ENCODE measurements at places on chromosomes 4 and X. TPM values are rescaled to one million over a fixed set of nuclear protein-coding genes. Genes with fewer than 3 reads are reported as not detected.
A peak's percentile ranks its signal among the peaks of the same experiment; 100 is the strongest.

DNA sequence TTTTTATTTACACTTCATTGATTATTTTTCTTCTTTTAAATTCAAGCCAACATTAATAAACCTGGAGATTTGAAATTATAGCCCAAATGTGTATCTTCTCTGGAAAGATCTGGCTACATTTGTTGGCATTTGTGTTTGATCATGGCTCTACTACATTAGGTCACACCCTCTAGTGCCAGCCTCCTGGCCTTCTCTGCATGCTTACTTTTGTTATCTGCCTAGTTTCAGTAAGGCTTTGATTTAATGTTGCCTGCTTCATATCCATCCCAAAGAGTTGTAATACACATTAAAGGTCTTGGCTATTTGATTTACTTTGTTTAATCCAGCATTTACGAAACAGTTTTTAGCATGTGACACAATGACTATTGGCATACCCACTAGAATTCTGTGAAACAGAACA is 224.5 kb downstream of the TRAM1L1 start:
- H3K27me3 ChIP-seq: no peaks in the 10 kb centered on the region
- H3K4me3 ChIP-seq: no peak overlapping the region
- DNase-seq: no peak
- no peaks in the 10 kb centered on the region for H3K4me1 ChIP-seq
- no peaks in the 10 kb centered on the region for H3K36me3 ChIP-seq

- no peak for DNase-seq
- H3K4me3 ChIP-seq: no peak overlapping the region
- no peaks in the 10 kb centered on the region for H3K27me3 ChIP-seq
- no peaks in the 10 kb centered on the region for H3K36me3 ChIP-seq
- H3K4me1 ChIP-seq: no peaks in the 10 kb centered on the region
Measured at GRCh38 chrX:47723689-47724088, 64.7 kb upstream of the UXT start.

DNA sequence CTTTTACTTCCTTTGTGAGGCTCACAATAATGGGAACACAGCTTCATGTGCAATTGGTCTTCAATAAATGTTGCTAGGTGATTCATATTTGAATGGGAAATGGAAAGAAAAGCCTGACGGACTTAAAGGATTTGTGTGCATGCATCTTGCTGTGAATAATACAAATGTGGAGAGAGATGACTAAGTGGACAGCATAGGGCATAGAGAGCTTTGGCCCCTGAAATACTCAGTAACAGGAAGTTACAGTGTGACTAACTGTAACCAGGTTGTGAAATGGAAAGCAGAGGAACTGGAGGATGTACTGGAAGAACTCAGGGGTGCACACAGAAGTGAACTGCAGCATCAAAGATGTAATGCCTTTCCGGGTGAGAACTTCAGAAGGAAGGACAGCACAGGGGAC is 206.7 kb downstream of the MGST2 start:
- H3K4me3 ChIP-seq: peak overlapping the region; percentile 9
- no peaks in the 10 kb centered on the region for H3K27me3 ChIP-seq
- no peaks in the 10 kb centered on the region for H3K36me3 ChIP-seq
- H3K27ac ChIP-seq: peak overlapping the region; percentile 52
- peaks cover 5% of the 10 kb centered on the region for H3K4me1 ChIP-seq

GRCh38 chr4:186082221-186082620 is 13.3 kb downstream of the TLR3 start:
- no peak overlapping the region for H3K4me3 ChIP-seq
- no peak for DNase-seq
- H3K36me3 ChIP-seq: no peaks in the 10 kb centered on the region
- H3K4me1 ChIP-seq: no peaks in the 10 kb centered on the region
- H3K27me3 ChIP-seq: no peaks in the 10 kb centered on the region

DNA sequence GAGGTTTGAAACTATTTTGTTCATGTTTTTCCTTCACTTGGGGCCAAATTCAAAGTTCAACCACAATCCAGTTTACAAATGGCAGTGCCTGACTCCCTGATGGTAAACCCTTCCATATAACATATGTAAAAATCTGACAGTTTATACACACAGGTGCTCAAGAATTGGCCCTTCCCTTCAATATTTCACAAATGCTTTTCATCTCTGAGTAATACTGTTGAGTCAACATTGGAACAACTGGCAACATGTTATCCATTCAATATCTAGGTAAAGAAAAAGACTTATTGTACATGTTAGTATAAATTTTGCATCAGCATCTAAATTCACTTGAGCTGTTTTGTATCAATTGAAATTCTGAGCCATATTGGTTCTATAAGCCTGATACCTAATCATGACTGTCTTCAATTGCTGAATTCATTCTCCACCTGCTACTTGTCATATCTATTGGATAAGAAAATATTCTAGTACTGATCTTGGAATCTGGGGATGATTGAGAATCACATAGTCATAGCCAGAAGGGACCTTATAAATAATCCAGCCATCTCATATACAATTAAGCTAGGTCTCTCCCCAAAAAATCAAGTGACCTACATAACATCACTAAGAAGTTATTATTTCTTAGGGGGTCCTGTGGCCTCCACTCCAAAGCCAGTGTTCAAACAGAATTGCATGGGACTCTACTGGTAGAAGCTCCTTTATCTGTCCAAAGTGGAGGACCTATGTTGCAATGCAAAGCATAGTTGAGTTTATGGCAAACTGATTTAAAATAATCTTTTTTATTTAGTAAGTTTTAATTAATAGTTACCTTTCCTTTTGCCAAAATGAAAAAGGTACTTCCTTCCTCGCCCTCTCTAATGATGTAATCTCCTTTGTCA is 61.9 kb downstream of the PRKG2 start:
- H3K4me1 ChIP-seq: no peaks in the 10 kb centered on the region
- no peak overlapping the region for H3K4me3 ChIP-seq
- H3K27me3 ChIP-seq: no peaks in the 10 kb centered on the region
- no peaks in the 10 kb centered on the region for H3K36me3 ChIP-seq

DNA sequence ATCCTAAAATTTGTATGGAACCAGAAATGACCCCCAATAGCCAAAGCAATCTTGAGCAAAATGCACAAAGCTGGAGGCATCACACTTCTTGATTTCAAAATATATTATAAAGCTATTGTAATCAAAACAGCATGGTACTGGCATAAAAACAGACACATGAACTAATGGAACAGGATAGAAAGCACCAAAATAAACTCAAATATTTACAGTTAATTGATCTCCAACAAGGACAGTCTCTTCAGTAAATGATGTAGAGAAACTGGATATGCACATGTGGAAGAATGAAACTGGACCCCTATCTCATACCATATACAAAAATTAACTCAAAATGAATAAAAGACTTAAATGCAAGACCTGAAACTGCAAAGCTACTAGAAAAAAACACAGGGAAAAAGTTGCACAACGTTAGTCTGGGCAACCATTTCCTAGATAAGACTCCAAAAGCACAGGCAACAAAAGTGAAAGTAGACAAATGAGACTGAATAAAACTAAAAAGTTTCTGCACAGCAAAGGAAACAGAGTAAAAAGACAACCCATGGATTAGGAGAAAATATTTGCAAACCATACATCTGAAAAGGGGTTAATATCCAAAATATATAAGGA is 64.9 kb downstream of the CD99L2 start:
- H3K36me3 ChIP-seq: no peaks in the 10 kb centered on the region
- no peak overlapping the region for H3K27ac ChIP-seq
- no peak for DNase-seq
- no peaks in the 10 kb centered on the region for H3K4me1 ChIP-seq
- H3K27me3 ChIP-seq: no peaks in the 10 kb centered on the region

- H3K36me3 ChIP-seq: no peaks in the 10 kb centered on the region
- H3K27ac ChIP-seq: no peak overlapping the region
- no peak overlapping the region for H3K4me3 ChIP-seq
- no peaks in the 10 kb centered on the region for H3K4me1 ChIP-seq
- DNase-seq: no peak
Measured at GRCh38 chrX:34584781-34585180, 72.3 kb downstream of the TMEM47 start.

DNA sequence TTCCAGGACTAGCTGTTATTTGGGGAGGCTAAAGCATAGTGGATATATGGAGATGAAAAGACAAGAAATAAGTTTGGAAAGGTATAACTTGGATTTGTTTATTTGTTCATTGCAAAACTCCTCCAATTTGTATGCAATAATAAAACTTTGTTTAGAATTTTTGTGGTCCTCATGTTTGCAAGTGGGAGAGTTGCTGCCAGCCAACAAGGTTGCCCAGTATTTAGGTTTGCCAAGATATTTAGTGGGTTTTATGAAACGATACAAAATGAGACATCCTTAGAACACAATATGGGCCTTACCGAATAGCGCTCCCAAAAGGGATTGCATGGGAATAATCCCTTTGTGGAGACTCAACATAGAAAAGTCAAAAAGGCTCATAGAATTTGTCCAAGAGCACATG is 162.1 kb downstream of the INPP4B start:
- no peaks in the 10 kb centered on the region for H3K27me3 ChIP-seq
- H3K4me1 ChIP-seq: no peaks in the 10 kb centered on the region
- H3K4me3 ChIP-seq: no peak overlapping the region
- H3K27ac ChIP-seq: no peak overlapping the region
- H3K36me3 ChIP-seq: no peaks in the 10 kb centered on the region

GRCh38 chr4:187208651-187209050 is 485.0 kb upstream of the FAT1 start:
- H3K4me1 ChIP-seq: no peaks in the 10 kb centered on the region
- no peaks in the 10 kb centered on the region for H3K36me3 ChIP-seq
- no peak overlapping the region for H3K4me3 ChIP-seq
- no peak overlapping the region for H3K27ac ChIP-seq
- no peaks in the 10 kb centered on the region for H3K27me3 ChIP-seq

DNA sequence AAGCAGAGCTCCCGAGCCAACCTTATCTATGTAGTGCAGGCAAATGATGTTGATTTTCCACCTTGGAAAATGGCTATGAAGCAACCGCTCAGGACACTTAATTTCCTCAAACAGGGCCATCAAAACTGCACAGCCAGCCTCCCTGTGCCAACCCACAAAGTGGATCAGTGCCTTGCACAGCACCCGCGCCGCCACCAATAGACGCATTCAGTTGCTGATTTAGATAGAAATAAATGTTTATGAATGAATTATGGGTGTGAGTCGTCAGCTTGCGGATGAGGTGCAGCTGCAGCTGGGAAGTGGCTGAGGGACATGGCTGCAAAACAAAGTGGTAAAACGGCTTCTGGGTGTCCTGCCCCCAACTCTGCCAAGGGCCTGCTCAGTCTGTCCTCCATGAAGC is 47.0 kb downstream of the SOD3 start:
- no peak overlapping the region for H3K4me3 ChIP-seq
- DNase-seq: no peak
- no peaks in the 10 kb centered on the region for H3K27me3 ChIP-seq
- H3K27ac ChIP-seq: no peak overlapping the region
- no peaks in the 10 kb centered on the region for H3K36me3 ChIP-seq

DNA sequence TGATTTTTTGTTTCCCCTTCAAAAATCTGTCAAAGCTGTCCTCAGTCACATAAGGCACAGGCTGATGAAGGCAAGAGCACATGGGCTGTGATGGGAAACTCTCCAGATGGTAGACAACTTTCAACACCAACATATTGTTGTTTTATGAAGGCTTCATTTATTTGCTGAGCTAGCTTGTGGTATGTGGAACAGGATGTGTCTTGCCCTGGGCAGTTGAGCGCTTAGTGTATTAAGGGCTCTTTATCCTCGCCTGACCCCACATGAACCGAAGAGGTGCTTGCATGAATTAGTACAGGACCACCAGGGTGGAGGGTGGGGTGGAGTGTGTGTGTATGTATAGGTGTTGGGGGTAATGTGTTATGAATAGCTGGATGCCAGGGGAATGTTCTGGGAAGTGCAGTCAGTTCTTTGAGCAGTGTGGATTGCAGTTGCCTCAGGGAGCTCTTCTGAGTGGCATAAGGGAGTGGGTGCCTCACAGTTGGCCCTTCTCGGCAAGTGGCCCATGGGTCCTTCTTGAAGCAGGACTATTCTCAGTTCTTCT is 103.1 kb downstream of the PHEX start:
- H3K27me3 ChIP-seq: no peaks in the 10 kb centered on the region
- H3K27ac ChIP-seq: peak overlapping the region; percentile 79
- no peaks in the 10 kb centered on the region for H3K36me3 ChIP-seq
- peak overlapping the region; percentile 4 for H3K4me3 ChIP-seq

DNA sequence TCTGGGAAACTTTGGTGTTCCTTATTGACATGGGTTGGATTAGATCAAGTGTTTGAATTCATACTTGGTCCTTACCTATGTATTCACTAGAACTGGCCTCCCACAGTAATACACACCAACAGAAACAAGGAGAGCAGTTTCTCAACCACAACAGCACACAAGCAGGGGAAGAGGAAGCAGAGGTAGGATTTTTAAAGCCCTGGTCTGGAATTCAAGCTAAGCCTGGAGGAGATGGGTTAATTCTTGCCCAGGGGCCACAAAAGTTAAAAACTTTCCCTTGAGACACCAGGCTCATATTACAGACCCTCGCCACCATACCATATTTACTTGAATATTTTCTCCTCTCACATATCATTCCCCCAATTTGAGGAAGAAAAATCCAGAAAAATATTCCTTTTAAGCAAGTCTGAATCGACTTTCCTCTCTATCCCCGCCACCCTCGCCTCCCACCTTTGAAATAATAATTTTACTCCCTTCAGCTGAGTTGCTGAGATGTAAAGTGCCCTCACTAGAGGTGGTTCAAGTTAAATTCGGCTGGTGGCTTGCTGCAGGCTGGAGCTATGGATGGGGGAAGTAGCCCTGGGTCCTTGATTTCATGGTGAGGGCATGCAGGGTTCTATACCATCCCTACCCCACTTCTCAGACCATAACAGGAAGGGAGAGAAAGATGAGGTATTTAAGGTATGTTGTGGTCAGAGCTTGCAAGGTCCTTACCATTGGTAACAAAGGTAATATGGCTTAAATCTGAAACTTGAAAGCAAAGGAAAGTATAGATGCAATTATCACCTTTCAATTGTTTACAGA is 440.2 kb downstream of the INPP4B start:
- DNase-seq: peak; percentile 68
- H3K27me3 ChIP-seq: no peaks in the 10 kb centered on the region
- peak overlapping the region; percentile 63 for H3K4me3 ChIP-seq
- peaks cover 54% of the 10 kb centered on the region for H3K4me1 ChIP-seq
- H3K36me3 ChIP-seq: no peaks in the 10 kb centered on the region

LRP2BP gene
- total RNA-seq: 0.27 TPM

LRIT3 gene
- 0.11 TPM for total RNA-seq

TMEM150C gene
- 0.95 TPM for total RNA-seq

TKTL2 gene
- total RNA-seq: not detected

DGAT2L6 gene
- not detected for total RNA-seq

AREG gene
- 1.5 TPM for total RNA-seq

PAK3 gene
- 13.7 TPM for total RNA-seq

ADRA2C gene
- 3.2 TPM for total RNA-seq

CT47B1 gene
- not detected for total RNA-seq
